Glomerular endothelial cell (primary cell): ENCODE measurements at places on chromosomes 3 and 15. TPM values are rescaled to one million over a fixed set of nuclear protein-coding genes. Genes with fewer than 3 reads are reported as not detected.

- no peak for DNase-seq
Observed at GRCh38 chr15:46442184-46442583, 807.4 kb downstream of the SQOR start.

DNA sequence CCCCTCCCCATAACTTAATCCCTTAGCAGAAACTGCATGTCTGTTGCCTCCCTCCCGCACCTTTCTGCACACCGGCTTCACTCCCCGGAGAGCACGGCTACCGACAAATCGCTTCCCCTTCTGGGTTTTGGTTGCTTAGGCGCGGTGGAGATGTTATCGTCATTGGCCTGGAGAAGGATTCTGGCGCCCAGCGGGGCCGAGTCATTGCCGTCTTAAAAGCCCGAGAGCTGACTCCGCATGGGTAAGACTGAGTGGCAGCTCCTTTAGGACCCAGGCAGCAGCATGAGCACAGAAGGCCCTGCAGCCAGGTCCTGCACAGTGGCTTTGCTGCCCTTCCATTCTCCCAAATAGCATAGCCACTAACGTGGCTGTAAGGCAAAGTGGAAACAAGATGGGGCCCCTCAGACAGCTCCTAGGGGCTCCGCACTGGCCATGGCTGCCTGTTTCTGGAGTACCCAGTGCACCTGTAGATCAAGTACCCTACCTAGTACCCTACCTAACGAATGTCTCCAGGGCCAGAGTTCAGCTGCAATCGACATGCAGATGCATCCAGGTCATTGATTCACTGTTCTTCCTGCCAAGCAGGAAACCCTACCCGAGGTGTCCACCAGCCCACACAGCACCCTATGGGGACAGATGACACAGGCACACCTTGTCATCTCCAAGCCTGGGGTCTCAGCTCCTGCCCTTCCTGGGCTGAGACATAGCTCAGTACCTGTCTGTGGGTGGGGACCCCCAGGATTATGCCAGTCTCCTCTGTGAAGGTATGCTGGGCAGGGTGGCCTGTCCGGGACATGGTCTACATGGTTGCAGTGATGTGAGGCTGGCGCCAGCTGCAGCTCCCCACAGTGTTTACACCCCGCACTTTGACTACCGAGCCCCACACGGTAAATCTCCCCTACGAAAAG, 147.6 kb downstream of the LRRK1 start:
- DNase-seq: no peak

DNA sequence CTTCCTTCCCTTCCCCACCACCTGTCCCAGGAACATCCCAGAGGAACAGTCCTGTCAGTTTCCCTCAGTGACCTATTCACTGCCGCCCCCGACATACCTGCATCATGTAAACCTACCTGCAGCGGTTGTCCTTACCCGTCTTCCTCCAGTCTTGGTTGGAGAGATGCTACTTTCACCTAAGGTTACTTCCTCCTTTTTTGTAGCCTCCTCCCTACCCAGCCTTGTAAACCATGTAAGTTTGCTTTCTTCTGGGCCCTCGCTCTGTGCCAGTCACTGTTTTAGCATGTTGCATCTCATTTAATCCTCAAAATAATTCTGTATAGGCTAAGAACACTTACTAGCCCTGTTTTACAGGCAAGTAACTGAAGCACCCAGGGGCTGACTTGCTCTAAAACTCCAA, 58.3 kb downstream of the GPR171 start:
- no peak for DNase-seq

DNA sequence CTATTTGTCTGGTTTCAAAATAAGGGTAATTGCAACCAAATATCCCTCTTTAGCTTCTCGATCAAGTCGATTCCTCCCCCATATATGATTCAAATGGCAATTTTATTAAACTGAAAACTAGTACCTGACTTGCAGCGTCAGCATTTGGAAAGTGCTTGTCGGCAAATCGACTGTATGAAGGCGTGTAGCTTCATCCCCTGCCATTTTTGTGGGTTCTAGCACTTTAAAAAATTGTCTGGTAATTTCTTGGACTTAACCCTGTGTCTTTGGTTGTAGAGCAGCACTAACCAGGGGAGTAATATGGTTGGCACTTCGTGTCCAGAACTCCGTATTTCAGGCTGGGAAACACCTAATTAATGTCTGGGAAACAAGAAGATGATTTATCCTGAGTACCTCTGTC, 573 bp downstream of the MME start:
- DNase-seq: no peak

- DNase-seq: no peak
Observed at GRCh38 chr3:52093756-52094545, 37.6 kb upstream of the DUSP7 start.

GRCh38 chr3:14537590-14538450, 2.3 kb downstream of the GRIP2 start:
- no peak for DNase-seq

DNA sequence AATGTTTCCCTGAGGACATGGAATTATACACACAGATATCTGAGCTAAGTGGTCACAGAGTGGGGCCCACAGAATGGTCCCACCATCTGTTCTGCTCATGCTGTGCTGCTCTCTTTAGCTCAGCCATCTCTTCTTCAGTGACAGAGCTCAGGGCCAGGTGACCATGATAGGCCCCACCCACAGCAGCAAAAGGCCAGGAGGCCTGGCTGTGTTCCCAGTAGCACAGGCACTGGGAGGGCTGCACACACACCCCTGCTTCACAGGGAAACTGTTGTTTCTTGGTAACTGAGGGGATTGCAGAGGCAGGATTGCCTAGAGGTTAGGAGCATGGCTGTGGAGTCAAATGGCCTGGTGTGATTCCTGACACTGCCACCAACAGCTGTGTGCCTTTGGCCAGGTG, 4.8 kb upstream of the FBXW12 start:
- no peak for DNase-seq

DNA sequence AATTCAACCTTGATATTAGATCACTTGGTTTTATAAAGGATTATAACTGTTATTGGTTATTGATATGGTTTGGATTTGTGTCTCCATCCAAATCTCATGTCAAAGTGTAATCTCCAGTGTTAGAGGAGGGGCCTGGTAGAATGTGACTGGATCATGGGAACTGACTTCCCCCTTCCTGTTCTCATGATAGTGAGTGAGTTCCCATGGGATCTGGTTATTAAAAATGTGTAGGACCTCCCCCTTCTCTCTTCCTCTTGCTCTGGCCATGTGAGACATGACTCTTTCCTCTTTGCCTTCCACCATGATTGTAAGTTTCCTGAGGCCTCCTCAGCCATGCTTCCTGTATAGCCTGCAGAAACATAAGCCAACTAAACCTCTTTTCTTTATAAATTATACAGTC, 136.0 kb upstream of the UBE2E2 start:
- DNase-seq: no peak

DNA sequence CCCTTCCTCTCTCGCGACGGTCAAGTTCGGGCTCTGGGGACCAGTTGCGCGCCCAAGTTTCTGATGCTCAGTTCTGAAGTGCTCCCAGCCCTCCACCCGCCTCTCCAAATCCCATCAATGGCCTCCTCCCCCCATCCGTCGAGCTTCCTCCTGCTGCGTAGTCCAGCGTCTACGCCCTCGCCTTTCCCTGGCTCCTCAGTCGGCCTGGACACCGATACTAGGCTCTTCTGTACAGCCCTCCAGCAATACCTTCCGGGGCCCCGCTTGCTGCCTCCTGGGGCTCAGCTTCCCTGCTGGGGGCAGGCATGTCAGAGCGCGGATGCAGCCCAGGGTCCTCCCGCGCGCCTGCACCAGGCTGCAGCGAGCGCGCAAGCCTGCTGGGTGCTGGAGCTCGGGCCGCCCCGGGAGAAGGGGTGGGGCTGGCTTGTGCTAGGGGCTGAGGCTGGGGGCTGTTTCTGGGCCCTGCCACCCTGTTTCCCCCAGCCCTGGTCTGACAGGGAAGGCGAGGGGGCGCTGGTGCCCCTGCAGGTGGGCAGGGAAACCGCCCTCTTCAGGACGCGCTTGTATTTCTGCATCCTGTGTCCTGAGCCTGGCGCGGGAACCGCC, 353.3 kb upstream of the SUCLG2 start:
- no peak for DNase-seq

DNA sequence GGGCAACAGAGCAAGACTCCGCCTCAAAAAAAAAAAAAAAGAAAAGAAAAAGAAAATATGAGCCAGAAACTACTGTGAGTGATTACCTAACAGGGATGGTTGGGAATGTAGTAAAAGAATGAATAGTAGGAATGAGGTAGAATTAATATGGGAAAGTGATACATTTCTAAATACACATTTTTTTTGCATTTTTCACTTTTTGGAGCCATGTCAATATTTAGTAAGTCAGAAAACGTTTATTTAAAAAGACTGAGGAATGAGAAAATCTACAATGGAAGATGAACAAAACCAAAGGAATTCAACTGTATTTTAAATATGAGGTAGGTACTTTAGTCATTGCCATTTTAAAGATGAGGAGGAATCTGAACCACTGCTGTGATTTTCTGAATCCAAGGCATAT, 817.2 kb upstream of the CADM2 start:
- no peak for DNase-seq

GRCh38 chr15:67884514-67885174, 44.8 kb upstream of the RNU6-1 start:
- DNase-seq: no peak

DNA sequence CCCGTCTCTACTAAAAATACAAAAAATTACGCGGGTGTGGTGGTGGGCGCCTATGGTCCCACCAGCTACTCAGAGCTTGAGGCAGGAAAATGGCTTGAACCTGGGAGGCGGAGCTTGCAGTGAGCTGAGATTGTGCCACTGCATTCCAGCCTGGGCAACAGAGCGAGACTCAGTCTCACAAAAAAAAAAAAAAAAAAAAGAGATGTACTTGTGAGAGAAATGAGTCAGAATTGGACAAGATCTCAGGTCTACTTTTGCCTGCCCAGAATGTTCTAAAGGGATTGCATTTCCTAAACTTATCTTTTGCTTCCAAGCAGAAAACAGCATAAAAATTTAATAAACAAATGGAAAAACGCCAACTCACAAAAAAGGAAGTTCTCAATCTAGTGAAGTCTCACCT, 167.5 kb downstream of the NR2F2 start:
- no peak for DNase-seq

- no peak for DNase-seq
Observed at GRCh38 chr3:82236257-82236656, 474.8 kb upstream of the GBE1 start.

DNA sequence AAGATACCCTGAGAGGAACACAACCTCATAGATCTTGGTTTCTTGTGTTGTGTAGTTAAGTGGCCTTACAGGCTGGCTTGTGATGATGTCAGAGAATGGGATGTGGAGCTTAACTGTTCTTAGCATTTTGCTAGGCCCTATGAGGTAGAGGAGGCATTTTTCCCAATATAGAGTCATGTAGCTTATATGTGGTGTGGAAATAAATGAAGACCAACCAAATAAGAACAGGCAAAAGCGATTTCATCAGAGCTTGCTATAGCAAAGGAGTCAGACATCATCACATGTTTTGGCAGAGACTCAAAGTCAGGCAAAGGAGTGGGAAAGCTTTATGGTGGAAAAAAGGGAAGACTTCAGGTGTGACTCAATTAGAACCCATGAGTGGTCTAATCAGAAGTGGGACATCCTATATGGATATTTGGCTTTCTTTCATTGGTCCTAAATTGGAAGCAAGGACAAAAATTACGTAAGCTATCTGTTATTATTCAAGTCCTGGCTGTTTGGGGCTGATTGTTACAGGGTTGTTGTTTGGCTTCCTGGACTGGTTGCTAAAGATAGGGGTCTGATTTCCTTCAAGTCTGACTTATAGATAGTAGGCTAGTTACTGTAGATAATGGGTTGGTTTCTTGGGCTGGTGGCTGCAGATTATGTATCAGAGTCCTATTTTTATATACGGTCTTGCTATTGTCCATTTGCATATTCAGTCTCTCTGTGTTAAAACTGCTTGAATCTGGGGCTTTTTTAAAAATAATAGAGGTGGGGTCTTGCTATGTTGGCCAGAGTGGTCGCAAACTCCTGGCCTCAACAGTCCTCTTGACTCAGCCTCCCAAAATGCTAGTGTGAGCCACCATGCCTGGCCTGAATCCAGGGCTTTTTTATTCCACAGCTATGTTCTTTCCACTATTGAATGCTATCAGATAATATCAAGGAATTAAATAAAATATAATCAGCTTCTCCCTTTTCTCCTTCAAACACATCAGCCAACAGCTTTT, 30.3 kb upstream of the SETD2 start:
- no peak for DNase-seq

DNA sequence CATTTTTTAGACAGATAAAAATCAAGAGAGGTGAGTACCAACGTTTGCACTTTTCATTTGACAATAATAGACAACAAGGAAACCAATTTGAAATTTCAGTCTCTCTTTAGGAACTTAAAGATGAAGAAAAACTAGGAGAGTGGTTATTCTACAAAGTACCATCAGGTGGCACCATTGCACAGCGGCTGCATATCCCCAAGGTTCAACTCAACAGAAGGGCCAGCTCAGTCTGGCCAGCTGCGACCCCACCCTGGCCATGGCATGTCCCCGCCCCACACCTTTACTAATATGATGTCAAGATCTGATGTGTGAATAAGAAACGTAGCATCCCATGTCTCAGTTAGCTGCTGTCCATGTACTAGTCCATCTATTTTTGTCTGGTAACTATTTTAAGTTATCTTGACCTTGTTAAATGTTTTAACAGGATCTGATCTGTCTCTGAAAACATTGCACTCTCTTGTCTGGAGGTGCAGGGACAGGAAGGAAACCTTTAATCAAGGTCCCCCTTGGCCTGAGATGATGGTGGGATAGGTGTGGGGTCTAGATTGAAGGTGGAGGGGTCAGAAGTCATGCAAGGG, 35.5 kb upstream of the CGNL1 start:
- DNase-seq: no peak

- no peak for DNase-seq
Observed at GRCh38 chr3:51751287-51751686, 27.8 kb downstream of the IQCF6 start.

DNA sequence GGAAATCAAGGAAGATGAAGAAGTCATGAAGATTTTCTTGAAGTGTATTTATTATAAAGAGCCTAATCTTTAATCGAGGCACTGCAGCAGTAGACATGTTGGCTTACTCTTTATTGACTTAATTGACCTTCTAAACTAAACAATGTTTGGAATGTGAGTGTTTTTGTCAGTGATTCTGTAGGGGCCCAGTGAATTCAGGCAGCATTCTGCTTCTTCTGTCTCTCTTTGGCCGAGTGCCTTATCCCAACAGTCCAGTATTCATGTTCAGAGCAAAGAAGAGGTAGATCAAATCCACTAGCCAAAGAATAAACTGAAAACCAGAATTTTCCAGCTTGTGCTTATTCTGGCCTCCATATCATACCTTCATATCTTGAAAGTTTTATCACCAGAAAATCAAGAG, 55.7 kb downstream of the RLBP1 start:
- no peak for DNase-seq

LRRC31 gene
- total RNA-seq: not detected in 2 replicates

RAD51 gene
- total RNA-seq: 3.4 and 4.7 TPM in 2 replicates

HTR3E gene
- total RNA-seq: not detected in 2 replicates

P2RY14 gene
- not detected in 2 replicates for total RNA-seq

CDHR4 gene
- total RNA-seq: not detected in 2 replicates

P2RY13 gene
- total RNA-seq: not detected in 2 replicates

CTXN2 gene
- total RNA-seq: not detected in 2 replicates
